ENCODE measurements at places on chromosomes 6 and 20.

DNA sequence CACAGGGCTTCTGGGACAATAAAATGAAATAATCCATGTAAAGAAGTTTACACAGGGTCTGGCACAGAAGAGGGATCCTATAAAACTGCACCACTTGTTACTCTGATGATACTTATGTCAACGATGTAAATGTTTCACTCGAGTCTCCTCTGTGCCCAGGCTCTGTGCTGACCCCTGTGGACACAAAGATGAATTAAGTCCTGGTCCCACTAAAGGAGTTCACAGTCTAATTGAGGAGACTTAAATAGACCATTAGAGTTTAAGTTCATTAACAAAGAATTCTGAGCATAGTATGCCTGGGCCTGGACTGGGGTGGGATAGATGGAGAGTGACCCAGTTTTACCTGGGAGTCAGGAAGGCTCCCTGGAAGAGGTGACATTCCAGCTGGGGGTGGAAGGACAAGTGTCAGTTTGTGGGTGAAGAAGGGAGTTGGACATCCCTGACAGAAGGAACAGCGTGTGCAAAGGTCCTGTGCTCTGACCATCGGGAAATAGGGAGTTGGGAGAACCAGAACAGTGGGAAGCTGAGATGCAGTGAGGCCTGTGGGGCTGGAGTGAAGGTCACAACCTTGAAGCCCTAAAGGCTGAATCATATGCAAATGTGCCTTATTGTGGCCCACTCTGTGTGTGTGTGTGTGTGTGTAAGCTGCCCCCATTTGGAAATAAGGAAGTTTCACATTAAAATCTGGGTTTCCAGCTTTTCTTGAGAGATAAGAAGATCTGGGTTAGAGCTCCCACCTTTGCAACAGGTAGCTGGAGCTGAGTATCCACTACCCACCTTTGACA is 1.1 kb downstream of the OCSTAMP start:
- no peak for DNase-seq

DNA sequence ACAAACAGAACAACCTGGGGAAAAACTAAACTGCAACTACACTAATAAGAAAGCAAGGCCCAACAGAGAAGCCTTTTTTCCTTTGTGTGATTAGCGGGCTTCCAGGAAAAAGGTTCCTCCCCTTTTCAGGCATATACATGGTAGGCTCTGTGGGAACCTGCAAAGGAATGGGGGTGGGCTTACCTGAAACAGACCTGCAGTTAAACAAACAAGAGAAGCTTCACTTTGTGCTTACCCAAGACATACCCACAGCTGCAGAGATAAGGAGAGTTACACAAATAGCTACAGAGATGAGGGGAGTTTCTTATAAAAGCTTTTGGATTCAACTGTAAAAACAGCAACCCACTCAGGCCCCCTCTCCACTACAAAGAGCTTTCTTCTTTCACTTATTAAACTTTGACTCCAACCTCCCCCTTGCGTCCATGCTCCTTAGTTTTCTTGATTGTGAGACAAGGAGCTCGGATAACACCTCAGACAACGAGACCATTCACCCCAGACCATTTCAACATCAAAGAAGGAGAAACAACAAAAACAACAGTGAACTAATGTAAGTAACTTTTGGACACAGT is 30.9 kb downstream of the RNF146 start:
- DNase-seq: no peak

DNA sequence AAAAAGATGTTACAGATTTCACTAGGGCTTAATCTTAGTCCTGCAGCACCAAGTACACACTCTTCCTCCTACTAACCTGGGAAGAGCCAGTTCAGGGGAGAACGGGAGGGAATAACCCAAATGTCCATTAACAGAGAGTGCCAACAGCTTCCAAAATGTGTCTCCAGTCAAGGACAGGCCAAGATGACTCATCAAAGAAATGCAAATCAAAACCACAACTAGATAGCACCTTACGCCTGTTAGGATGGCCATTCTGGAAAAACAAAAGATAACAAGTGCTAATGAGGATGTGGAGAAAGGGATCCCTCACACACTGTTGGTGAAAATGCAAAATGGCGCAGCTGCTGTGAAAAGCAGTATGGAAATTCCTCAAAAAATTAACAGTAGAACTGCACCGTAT is 3.8 kb upstream of the MAS1L start:
- DNase-seq: no peak

DNA sequence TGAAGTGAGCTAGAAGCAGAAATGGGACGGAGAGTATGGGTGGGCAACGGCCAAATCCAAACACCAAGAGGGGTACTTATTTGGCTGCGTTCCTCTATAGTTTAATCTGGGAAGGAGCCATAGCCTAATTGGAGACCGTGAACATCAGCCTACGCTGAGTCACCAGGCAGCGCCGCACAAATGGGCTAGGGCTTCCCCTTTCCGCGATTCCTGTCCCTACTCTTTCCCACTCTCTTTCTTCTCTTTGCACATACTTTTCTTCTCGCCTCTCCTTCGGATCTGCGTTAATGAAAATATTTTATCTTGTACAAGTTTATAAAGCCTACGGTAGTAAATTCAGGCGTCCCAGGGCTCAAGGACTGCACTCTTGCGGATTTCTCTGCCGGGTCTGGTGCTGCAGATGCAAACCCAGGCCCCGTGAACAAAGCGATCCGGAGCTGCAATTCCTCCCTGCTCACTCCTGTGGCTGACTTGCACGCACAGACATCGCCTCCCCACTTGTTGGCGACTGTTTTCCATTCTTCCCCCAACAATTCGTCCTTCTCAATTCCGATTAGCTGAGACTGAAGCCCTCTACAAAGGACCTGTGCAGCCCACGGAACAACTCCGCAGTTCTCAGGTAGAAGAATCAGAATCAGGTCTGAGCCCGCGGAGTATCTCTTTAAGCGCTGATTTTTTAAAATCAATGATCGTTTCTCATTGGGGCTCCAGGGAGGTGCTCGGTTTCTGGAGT is 4.2 kb upstream of the TBX18 start:
- DNase-seq: peak; percentile 73

GRCh38 chr6:12578751-12579150 is 137.8 kb upstream of the PHACTR1 start:
- peak; percentile 87 for DNase-seq

GRCh38 chr6:135129136-135129856 is 51.8 kb upstream of the MYB start:
- DNase-seq: no peak

DNA sequence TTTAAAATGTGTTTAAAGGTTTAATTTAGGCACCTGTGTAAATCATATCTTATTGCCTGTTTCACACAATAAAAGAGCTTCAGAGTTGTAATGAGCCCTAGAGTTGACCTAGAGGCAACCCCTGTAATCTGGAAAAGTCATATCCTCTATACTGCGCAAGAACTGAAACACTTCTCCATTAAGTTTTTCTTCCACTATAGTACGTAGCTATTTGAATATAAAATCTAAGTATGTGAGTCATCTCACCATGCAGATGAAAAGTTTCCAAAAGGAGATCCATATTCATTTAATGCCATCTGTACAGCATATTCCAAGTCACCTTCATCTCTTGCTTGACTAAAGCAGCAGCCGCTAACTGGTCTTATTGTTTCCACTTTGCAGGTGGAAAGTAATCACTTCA is 26.0 kb upstream of the TAAR1 start:
- no peak for DNase-seq

- no peak for DNase-seq
These were observed 315.9 kb downstream of the TFAP2A start for GRCh38 chr6:10098756-10099528.

- DNase-seq: peak; percentile 42
These were observed 7.6 kb upstream of the DEFB129 start for GRCh38 chr20:219290-220115.

DNA sequence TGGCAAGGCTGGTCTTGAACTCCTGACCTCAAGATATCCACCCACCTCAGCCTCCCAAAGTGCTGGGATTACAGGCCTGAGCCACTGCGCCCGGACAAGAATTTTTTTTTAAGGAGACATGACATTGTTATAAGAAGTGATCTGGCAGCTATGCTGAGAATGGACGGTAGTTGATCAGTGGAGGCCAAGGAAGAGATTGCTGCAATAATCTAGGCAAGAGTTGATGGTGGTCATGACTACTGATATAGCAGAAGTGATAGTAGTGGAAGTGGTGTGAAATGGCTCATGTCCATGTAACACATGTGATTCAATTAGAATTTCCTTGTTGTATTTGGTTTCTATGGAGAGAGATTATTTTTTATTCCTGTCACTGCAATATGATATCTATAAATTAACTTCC is 125.3 kb upstream of the CCN2 start:
- DNase-seq: no peak

DNA sequence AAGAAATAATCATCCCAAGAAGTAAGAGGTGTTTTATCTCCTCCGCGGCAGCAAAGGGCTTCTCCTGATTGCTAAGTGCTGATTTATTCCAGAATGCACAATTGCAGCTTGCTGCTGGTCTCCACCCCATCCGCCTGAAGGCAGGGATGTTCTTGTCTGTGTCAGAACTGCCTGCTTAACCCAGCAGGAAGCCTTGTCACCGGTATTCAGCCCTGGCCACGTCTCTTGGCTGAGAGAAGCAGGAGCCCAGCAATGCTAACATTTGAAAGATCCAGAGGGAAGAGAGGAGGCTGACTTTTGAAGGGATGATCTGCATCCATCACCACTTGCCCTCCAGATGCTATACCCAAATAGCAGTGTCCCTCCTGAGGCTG is 4.2 kb downstream of the SCML4 start:
- DNase-seq: peak; percentile 71

- DNase-seq: no peak
These were observed 40.0 kb upstream of the LYRM2 start for GRCh38 chr6:89678531-89678930.

- peak; percentile 68 for DNase-seq
These were observed 12.0 kb downstream of the CD83 start for GRCh38 chr6:14129575-14129974.

DNA sequence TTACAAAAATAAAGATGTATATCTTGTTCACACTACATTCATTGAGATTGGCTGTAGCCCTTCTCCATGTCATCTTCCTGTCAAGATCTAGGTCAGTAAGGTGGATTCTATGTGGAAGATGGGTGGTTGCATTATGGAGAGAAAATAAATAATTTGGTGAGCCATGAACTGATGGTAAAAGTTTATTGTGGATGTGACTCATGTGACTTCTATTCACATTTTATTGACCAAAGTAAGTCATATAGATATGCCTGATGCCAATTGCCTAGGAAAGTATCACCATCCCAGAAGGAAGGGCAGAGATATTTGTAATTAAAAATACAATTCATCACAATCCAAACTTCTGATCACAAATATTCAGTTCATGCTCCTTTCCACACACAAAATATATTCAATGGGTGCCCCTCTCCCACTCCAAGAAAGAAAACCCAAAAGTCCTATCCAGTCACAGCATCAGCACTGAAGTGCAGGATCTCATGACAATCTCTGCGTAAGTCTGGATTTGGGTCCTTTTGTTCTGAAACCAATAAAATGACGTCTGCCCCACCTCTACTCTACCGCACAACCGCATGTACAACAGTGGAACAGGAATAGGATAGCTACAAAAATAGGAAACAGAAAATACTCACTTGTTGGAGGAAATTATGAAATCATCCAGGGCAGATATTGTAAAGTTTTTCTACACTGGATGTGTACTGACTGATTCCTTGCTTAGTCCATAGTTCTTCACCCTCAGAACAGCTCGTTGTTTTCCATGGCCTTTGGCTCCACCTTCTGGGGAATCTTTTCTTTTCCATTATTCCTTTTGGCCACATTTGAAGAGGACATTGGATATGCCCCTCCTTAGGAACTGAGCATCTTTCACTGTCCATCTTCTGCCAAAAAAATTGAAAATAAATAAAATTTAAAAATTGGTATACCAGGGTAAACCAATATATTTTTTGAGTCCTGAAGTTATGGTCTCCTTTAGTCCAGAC is 16.1 kb upstream of the SLC17A3 start:
- DNase-seq: peak; percentile 66

GRCh38 chr6:101114703-101115102 is 233.6 kb upstream of the ASCC3 start:
- peak; percentile 54 for DNase-seq

- DNase-seq: no peak
These were observed 23.5 kb downstream of the DNAAF9 start for GRCh38 chr20:3383878-3384495.

DNA sequence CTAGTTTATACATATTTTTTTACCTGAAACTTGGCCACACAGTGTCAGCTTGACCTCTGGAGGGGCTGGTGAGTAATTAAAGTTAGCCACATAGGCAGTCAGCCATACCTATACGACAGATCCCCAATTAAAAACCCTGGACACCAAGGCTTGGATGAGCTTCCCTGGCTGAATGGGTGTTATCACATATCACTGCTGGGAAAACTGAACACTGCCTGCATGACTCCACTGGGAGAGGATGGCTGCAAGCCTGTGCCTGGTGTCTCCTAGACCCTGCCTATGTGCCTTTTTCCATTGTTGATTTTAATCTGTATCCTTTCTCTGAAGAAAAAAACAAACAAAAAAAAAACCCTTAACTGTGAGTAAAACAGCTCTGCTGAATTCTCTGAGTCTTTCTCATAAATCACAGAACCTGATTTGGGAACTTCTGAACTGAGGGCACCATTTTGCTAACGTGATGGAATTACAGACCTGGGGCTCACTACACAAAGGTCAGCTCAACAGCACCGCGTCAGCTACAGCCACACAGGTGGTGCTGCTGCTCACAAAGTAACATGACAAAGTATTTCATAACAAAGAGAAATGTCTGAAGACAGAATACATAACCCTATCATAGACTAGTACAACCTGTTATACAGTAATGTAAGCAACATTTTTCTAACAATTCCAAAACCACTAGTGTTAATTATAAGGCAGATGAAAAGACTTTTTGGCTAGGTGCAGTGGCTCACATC is 97.0 kb downstream of the SLC23A2 start:
- DNase-seq: no peak

- DNase-seq: no peak
These were observed 329.8 kb upstream of the SOX4 start for GRCh38 chr6:21263531-21264287.

DNA sequence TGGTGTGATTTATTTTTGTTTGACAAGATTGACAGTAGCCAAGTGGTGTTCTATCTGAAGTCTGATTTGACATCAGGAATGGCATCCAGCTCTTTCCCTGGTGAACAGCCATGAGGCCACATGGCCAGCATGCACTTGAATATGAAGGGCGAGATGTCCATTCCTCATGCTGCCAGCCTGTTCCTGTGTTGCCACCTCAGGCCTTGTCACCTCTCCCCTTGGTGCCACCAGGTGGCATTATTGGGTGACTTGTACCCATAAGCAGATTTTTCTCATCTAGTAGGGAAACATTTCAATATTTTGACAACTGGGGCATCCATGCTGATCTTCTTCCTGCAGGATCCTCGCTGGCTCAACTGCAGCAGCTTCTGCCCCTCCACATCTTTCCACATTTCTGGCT is 199.1 kb downstream of the ERMARD start:
- DNase-seq: peak; percentile 27

DNA sequence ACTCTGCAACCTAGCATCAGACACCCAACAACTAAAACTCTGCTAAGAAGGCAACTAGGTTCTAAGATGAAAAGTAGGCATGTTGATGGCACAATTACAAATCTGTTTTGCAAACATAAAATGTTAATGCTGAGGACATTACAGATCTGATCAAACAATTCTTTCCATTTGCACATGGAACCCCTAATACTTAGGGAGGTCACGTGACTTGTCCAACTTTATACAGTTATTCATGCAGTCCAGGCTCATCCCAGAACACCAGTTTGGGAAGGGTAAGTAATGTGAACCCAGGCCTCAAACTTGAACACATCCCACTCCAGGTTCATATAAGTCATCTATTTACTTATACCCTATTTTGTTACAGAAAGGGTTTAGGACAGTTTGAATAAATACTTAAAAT is 247.2 kb downstream of the HACE1 start:
- no peak for DNase-seq
